ENCODE measurements at places on chromosomes 2 and 18.
A peak's percentile ranks its signal among the peaks of the same experiment; 100 is the strongest.

GRCh38 chr2:120470041-120470965 is 124.4 kb downstream of the INHBB start:
- peak; percentile 96 for DNase-seq

DNA sequence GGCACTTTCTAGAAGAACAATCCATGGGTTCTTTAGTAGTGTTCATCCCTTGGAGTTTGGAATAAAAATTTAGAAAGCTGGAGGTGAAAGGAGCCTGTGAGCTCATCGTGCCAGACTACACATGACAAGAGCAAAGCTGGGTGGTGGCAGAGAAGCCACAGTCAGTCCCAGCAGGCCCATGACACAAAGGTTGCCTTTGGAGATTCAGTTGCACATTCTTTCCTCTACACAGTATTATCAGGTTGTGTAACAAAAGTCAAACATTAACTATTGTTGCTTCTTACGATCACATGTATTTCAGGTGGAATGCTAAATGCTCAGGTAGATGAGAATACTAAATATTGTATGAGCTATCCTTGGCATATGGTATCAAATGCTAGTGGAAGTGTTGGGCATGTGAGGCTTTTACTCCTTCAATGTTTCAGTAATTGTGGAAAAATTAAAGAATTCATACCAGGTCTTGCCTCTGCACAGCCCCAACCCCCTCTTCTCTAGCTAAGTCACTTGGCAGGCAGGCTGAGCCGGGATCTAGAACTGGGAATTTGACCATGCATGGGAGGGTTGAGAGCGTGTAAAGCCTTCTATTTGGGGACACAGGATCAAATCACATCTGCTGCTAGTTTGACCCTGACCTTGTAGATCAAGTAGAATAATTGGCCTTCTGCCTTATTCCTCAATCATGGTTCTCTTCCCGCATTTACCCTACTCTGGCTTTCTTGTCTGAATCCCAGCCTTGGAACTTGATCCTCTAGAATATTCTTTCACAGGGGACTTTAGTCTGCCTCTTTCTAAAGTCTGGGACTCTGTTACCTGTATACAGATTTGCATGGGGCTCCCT is 230.9 kb downstream of the GCA start:
- no peak for DNase-seq

DNA sequence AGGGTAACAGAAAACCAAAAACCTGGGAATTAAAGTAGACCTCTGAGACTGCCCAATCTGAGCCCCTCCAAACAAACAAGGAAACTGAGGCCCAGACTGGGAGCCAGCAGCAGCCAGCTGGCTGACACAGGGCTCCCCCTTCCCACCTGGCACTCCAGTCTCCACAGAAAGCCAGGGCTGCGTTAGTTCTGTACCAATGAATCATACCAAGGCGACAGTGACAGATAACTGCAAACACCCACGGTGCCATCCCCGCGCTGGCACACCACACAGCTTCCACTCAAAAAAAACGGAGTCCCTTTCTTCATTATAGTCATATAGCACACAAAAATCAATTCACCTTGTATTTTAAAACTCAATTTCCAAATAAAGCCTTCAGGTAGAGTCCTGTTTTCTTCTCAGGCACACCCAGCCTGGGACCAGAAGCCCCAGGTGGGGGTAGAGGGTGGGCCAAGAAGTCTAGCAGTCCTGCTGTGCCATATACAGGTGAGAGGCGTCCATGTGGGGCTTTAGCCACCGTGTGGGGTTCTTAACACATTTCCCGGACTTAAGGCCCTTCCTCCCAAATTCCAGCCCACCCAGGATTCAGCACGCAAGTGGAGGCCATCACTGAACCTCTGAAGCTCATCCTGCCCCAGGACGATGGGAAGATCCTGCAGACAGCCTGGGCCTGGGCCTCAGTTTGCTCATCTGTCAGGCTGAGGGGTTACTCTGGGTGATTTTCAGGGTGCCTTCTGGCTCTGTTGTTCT is 1.2 kb downstream of the PER2 start:
- no peak for DNase-seq

DNA sequence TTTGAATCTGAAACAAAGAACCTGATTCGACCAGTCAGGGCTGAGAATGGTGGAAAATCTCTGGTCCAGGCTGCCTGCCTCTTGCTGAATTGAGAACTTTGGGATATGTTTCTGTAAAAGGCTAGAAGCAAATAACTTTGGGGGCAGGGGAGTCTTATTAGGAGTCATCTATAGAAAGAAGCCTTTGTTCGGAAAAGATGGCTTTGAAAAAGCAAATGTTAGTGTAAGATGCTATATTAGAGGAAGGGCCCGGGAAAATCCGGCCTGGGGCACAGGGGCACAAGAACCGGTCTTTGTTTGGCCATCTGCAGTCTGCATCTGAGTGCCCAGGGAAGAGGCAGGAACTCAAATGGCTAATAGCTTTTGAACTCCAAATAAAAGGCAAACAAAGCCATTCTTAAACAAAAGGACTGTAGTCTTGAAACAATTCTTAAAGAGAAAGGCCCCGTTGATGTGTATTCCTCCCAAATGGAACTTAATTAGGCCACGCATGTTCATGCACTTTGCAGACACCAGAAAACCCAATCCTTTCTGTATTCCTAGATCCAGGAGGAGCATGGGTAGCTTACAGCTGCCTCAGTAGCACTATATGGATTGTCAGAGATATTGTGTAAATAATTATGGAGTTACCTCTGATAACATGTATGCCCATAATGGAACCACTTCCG is 180.0 kb upstream of the ARL4C start:
- no peak for DNase-seq

DNA sequence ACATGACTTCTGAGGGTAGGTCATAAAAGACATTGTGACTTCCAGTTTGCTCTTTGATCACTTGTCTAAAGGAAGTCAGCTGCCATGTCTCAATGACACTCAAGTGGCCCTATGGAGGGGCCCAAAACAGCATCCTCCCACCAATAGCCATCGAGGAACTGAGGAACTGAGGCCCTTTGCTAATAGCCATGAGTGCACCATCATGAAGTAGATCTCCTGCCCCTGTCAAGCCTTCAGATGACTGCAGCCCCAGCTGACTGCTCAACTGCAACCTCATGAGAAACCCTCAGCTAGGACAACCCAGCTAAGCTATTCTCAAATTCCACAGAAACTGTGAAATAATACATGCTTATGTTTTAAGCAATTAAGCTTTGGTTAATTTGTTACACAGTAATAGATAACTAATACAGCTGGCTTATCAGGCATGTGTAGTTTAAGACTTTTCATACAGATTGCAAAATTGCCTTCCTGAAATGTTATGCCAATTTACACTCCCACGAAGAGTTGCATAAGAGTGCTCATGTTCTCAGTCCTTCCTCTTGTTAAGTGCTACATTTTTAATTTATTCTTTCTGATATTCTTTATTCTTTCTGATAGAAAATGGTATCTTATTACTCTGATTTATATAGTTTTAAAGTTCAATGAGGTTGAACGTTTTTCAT is 105.6 kb upstream of the NDUFV2 start:
- DNase-seq, result no peak

DNA sequence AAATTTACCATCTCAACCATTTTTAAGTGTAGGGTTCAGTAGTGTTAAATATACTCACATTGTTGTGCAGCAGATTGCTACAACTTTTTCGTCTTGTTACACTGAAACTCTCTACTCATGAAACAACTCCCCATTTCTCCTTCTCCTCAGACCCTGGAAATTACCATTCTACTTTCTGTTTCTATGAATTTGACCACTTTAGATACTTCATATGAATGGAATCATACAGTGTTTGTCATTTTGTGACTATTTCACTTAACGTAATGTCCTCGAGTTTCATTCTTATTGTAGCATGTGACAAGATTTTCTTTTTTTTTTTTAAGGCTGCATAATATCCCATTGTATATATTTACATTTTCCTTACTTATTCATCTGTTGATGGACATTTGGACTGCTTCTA is 203.8 kb downstream of the PLCL1 start:
- no peak for DNase-seq

DNA sequence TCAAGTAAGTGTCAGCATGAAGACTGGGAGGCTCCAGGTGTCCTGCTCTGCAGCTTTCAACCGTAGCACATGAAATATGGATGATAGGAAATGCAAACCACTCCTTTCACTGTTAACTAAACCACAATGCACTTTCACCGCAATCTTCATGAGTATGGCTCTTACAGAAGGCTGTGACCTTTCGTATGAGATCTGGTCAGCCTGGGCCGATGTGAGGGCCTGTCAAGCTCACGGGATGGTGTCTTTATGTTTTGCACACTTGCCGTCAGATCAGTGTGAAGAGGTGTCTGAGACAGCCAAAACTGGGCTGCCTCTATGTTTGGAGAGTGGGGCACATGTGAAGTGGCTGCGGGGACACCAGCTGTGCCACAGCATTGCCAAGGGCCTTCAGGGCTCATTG is 62.8 kb upstream of the AFF3 start:
- DNase-seq, result no peak

GRCh38 chr2:237929979-237930378 is 36.8 kb upstream of the UBE2F start:
- DNase-seq, result no peak

DNA sequence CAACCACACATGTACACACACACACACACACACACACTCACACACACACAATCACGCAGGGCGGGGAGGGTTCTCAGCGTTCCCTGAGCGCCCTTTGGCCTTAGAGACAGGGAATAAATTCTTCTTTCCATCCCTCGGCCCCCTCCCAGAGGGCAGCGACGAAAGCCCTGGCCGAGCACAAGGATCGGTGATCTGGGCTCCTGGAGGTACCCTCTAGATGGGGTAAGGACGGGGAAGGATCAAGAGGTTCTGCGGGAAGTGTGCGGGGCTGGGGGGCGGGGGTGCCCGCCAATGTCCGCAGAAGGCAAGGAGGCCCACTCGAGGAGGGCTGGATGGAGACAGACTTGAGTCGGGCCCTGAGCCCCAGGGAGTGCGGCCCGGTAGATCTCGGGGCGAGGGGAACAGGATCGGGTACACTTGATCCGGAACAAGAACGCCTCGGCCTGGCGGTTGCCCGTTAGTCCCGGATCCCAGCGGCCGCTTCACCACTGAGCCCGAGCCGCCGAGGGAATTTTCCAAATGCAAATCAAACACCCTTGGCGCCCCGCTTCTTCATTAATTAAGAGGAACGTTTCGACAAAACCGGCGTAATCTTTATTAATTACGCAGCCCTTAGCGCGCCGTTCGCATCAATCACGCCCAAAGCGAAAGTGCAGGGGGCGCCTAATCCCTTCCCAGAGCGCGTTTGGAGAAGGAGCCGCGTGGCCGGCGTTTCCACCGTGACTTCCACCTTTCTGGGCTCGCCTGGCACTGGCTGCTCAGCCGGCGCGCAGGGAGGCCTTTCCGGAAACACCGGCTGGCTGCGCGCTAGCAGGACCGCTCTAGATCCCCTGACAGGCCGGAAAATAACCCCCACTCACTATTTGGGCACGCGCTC is 7.0 kb upstream of the PAX3 start:
- DNase-seq, result no peak

DNA sequence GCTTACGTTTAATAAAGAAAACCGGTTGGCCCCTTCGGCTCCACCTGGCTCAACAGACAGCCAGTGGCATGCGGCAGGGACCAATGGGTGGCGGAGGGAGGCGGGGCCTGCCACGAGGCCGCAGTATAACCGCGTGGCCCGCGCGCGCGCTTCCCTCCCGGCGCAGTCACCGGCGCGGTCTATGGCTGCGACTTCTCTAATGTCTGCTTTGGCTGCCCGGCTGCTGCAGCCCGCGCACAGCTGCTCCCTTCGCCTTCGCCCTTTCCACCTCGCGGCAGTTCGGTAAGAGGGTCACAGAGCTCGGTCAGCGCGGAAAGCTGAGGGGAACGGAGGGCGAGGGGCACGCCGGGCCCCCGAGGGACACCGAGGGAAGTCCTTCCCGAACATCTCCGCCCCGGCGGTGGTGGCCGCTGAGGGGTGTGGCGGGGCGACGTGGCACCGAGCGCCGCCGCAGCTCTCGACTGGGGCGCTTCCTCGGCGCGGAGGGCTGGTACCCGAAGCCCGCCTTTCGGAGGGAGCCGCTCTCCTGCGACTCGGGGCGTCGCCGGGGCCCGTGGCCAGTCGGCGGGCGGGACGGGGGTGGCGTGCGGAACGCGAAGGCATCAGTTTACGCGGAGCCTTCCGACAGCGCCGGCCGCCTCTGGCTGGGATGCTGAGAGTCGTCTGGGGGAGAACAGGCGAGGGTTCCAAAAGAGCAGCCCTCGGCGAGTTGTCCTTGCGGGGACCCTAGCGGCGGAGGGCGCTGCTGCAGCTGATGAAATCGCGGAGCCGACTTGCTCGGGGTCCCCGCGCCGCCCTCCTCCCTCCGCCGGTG is at the start of gene MTHFD2:
Gene MTHFD2 (plus strand): TSS at position 155 of the 814 bp plus-strand sequence. CDS start 27 bp downstream, at position 182.
- DNase-seq, result peak; percentile 99

- DNase-seq, result no peak
Observed at GRCh38 chr2:149002378-149002890, 36.1 kb upstream of the LYPD6B start.

DNA sequence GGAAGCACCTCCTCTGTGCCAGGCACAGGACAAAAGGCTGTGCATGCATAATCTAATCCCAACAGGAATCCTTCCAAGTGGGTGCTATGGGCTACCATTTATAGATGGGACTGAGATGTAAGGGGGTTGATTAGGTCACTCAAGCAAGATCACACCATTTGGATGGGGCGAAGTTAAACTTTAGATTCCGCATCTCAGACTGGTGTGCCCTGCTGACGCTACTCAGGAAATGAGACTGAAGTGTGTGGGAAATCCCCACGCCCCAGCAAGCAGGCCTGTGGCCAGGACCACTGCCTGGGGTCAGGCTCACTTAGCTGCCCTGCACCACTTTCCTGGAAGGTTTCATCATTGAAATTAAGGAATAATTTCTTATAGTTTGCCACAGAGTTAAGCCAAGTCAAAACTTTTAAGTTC is 70.5 kb upstream of the PPP1CB start:
- peak; percentile 47 for DNase-seq

DNA sequence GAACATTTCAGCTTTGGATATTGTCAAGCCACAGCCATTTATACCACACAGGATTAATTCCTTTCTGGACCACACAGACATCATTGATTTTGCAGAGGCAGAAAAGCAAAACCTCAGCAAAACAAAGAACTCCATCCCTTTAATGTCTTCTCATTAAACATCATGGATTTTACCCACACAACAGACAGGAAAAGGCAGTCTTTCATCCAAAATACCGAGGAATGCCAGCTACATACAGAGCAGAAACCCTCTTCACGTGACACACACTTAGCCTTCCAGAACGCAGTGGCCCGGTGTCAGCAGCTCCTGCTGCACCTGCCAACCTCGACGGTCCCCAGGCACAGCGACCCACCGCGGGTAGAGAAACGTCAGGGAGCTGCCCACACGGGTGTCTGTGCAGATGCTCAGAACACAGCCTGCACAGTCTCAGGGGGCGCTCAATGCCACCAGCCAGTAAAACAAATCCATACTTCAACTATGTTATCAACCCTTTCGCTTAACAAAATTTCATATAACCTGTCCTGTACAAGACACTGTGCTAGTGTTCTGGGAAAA is 304.5 kb downstream of the EIPR1 start:
- DNase-seq, result no peak

DNA sequence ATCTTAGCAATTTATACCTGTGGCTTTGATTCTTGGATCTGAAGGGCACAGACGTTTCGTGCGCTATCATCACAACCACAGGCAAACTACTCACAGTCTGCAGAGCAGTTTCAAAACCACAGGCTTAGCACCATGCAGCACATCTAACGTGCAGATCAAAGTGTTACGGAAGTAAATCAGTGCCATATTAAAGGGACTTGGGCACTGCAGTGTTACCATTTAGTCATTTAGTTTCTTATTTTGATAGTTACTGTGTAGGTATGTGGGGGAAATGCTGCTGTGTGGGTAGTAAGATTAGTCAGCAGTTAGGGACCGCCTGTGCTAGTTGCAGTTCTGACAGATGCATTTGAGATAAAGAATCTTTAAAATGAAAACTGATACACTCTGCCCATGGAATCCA is 384.0 kb downstream of the NBAS start:
- peak; percentile 54 for DNase-seq

Data from fibroblast of skin of right quadriceps (primary cell).